Esophagus squamous epithelium (tissue), 5 donors: ENCODE measurements at places on chromosomes 6 and 20.

- no peak for DNase-seq
These were observed 182.5 kb downstream of the CDC5L start for GRCh38 chr6:44569931-44570385.

GRCh38 chr20:45429618-45430017 lies 13.7 kb downstream of the PIGT start:
- no peak for DNase-seq

GRCh38 chr20:50498071-50498776 lies 12.0 kb upstream of the PTPN1 start:
- DNase-seq = no peak

- no peak for DNase-seq
These were observed 72.8 kb downstream of the MDGA1 start for GRCh38 chr6:37624606-37625574.

- no peak for DNase-seq
These were observed 43.1 kb downstream of the SUN5 start for GRCh38 chr20:32960849-32961731.

DNA sequence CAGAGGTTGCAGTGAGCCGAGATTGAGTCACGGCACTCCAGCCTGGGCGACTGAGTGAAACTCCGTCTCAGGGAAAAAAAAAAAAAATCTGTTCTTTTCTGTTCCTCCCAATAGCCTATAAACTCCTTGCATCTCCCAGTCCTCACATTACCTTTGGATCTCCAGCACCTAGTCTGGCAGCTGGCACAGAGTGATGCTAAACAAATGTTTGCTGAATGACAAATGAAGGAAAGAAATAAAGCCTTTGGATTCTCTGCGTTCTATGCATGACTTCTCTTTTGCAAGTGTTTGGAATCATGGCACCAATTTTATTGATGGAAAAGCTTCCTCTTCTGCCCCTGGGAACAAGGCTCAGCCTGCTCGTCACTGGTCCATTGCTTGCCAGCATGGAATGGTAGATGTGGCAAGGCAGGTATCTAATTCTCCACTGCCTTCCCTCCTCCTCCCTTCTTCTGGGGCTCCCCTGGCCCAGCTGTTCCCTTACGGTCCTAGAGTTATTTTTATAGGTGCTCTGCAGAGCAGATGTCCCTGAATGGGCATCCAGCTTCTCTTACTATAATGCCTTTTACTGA lies 53.6 kb upstream of the FYN start:
- DNase-seq = no peak
